Erythroblast (primary cell): ENCODE measurements at places on chromosomes 16 and 17.

- DNase-seq, result no peak
Observed at GRCh38 chr17:79976451-79976850, 59.2 kb downstream of the TBC1D16 start.

- no peak for DNase-seq
Observed at GRCh38 chr16:81715358-81716196, 63.5 kb upstream of the PLCG2 start.

GRCh38 chr16:8299635-8300034, 290.7 kb downstream of the TMEM114 start:
- no peak for DNase-seq

DNA sequence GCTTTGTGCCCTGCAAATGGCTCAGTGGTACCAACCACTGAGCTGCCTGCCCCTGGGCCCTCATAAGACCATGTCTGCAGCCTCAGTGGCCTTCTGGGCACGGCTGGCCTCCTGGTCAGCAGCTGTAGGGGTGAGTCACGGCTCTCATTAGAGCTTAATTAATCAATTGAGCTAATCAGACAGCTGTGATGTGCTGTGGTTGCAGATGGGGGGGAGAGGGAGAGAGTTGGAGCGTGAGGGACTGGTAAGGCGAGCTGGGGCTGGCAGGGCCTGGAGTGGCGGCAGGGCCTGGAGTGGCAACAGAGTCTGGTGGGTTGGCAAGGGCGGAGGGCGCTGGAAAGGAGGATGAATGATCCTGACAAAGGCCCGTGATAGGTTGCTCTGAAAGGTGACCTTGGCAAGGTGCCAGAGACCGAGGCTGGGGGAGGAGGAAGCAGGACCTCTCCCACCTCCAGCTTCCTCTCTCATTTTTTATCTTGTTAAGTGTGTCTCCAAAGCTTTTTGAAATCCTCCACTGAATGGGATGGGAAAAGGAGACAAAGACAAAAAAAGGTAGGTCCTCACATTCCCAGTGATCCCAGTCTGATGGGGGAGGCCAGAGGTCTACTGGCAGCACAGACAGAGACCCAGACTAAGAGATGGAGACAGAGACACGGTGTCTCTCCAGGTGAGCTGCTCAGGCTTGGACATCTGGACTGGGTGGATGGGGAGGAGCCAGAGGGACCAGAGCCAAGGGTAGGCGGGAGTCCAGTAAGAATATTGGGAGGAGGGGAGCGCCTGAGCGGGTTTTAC, 41.6 kb downstream of the DCAKD start:
- no peak for DNase-seq

DNA sequence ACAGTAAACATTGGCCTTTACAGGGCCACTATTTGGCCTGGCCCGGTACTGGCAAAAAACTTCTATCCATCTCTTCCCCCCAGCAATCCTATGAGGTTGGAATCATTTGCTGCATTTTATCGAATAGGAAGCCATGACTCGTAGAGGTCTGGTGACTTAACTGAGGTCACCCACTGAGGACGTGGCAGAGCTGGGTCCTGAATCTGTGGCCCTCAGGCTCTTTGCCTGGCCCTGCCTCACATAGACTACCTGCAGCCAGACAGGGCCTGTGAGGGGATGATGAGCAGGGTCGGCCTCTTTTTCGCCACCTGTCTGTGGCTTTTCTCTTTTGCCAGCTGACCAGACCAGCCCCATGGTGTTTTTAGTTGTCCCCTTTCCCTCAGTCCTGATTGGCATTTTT, 1.9 kb downstream of the PPP4C start:
- DNase-seq, result no peak

GRCh38 chr17:78993241-78993956, 13.7 kb upstream of the LGALS3BP start:
- peak; percentile 73 for DNase-seq

DNA sequence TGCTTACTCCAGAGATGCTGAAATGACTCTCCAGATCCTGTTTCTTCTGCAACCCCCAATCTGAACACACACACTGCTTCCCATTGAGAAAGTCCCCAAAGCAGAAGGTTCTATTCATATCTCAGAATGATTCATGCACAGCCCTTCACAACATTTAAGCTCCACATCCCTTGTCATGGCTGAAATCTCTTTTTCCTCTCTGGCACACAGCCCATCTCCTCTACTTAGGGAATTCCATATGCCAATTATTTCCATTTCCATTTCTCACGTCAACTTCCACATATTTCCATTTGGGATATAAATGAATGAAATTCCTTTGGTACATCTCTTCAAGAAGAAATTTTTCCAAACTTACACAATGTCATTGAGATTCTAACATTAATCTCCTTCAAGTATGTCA, 119.6 kb downstream of the CDH11 start:
- DNase-seq, result no peak

DNA sequence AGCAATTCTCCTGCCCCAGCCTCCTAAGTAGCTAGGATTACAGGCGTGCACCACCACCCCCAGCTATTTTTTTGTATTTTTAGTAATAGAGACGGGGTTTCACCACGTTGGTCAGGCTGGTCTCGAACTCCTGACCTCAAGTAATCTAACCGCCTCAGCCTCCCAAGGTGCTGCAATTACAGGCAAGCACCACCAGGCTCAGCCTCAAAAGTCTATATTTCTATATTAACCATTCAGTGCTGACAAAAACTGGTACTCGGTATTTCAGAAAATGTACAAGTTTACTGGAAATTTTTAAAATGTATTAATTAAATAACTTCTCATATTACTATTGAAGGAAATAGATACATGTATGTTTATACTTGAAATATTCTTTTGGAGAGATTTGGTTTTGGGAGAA, 1.4 kb upstream of the HEXD start:
- DNase-seq, result peak; percentile 22

DNA sequence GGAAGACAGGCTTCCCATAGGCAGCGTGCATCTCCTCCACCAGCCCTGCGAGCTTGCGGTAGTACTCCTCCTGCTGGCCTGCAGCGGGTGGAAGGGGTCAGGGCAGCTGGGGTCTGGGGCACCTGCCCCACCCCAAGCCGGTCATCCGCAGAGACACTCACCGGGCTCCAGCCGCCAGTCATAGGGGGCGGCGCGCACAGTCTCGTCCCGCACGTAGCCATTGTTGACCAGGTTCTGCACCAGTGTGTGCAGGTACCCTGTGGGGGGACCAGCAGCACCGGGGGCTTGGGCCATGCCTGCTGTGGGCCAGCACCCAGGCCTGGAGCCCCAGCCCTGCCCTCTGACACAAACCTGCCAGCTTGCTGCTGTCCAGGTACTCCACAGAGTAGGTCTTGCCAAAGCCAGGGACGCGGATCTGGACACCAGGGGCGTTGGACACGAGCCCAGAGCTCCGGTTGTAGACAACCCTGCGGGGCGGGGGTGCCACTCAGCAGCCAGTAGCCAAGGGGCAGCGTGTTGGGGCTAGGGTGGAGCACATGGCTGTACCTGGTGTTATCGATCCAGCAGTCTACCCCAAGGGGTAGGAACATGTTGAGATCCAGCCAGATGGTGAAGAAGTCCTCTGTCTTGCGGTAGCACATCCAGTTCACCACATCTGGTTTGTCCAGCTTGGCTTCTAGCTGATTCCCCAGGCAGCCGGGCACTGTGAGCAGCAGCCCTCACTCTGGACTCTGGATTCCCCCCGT, 1.2 kb downstream of the LCAT start:
- no peak for DNase-seq

- peak; percentile 49 for DNase-seq
Observed at GRCh38 chr16:8634991-8635736, 13.7 kb downstream of the METTL22 start.

GRCh38 chr16:62638324-62638911, 602.2 kb upstream of the CDH8 start:
- no peak for DNase-seq

GRCh38 chr16:85432606-85433005, 180.5 kb upstream of the GSE1 start:
- DNase-seq, result no peak

GRCh38 chr16:85103114-85104079, 8.9 kb downstream of the CIBAR2 start:
- no peak for DNase-seq
